Activated CD4-positive, alpha-beta T cell treated with anti-CD3 and anti-CD28 coated beads for 36 hours (primary cell): ENCODE measurements at places on chromosomes 11 and 22.

DNA sequence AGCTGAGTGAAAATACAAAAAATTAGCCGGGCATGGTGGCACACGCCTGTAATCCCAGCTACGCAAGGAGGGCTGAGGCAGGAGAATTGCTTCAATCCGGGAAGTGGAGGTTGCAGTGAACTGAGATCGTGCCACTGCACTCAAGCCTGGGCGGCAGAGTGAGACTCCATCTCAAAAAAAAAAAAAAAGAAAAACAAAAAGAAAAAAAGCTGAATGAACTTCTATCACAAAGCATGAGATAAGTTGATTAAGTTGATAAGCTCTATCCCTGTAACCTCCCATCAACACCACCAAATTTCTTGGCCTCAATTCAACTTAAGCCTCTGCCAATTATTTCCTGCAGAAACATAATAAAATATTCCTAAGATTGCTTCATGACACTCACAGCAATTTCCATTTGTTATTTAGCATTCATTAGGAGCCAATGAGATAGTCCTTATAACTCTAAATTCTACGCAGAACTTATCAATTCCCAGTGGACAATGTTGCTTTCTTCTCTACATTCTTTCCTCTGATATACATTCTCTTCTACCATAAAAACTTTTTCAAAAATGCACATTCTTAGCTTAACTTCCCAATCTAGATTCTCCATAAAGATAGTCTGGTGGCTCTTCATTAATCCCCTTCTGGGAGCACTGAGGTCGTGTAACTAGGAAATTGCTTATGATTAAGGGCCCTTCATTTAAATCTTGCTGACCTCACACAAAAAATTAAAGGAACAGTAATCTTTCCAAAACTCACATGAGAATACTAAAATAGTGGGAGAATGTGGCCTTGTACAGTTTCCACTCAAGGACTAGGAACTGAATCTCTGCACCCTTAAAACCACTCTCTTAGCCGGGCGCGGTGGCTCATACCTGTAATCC, 2.9 kb downstream of the AMBRA1 start:
- DNase-seq, result no peak
- H3K4me3 ChIP-seq, result peak overlapping the region; percentile 11
- H3K4me1 ChIP-seq, result peaks cover 46% of the 10 kb centered on the region
- H3K27ac ChIP-seq, result peak overlapping the region; percentile 4

GRCh38 chr11:92727123-92727522, 242.3 kb upstream of the MTNR1B start:
- H3K27ac ChIP-seq, result no peak overlapping the region
- H3K36me3 ChIP-seq, result no peaks in the 10 kb centered on the region
- no peak for DNase-seq
- no peaks in the 10 kb centered on the region for H3K4me1 ChIP-seq
- no peaks in the 10 kb centered on the region for H3K27me3 ChIP-seq
- H3K4me3 ChIP-seq, result no peak overlapping the region

GRCh38 chr11:38046571-38047135, 1448.6 kb upstream of the RAG2 start:
- H3K27me3 ChIP-seq, result no peaks in the 10 kb centered on the region
- no peak overlapping the region for H3K4me3 ChIP-seq
- H3K36me3 ChIP-seq, result no peaks in the 10 kb centered on the region
- DNase-seq, result no peak
- no peak overlapping the region for H3K27ac ChIP-seq

GRCh38 chr11:102268985-102269470, 48.3 kb upstream of the BIRC3 start:
- no peak for DNase-seq
- peaks cover 5% of the 10 kb centered on the region for H3K27me3 ChIP-seq
- H3K4me3 ChIP-seq, result peak overlapping the region; percentile 66
- peaks cover 37% of the 10 kb centered on the region for H3K4me1 ChIP-seq

DNA sequence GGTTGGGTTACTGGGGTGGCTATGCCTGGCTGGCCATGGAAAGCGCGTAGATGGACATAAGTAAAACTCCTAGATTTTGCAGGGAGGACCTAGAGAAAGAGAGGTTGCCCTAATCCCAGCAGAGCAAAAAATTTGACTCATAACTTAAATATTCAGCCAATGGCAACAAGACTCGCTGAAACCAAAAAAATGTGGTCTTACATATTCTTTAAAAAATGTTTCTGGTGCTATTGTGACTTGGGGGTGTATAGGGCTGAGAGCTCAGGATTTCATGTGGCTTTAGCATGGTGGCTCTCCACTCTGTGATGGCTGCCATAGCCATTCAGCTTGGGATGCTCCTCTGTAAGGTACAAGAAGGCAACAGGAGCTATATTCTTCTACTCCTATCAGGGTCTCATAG, 27.2 kb upstream of the PDGFD start:
- no peak for DNase-seq
- no peaks in the 10 kb centered on the region for H3K36me3 ChIP-seq
- no peaks in the 10 kb centered on the region for H3K27me3 ChIP-seq
- H3K27ac ChIP-seq, result no peak overlapping the region

DNA sequence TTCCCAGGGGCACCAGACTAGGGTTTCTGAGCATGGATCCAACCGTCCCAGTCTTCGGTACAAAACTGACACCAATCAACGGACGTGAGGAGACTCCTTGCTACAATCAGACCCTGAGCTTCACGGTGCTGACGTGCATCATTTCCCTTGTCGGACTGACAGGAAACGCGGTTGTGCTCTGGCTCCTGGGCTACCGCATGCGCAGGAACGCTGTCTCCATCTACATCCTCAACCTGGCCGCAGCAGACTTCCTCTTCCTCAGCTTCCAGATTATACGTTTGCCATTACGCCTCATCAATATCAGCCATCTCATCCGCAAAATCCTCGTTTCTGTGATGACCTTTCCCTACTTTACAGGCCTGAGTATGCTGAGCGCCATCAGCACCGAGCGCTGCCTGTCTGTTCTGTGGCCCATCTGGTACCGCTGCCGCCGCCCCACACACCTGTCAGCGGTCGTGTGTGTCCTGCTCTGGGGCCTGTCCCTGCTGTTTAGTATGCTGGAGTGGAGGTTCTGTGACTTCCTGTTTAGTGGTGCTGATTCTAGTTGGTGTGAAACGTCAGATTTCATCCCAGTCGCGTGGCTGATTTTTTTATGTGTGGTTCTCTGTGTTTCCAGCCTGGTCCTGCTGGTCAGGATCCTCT, 709 bp downstream of the MRGPRX4 start:
- H3K4me1 ChIP-seq, result no peaks in the 10 kb centered on the region
- no peak overlapping the region for H3K27ac ChIP-seq
- H3K4me3 ChIP-seq, result no peak overlapping the region
- no peaks in the 10 kb centered on the region for H3K36me3 ChIP-seq
- H3K27me3 ChIP-seq, result peaks cover 26% of the 10 kb centered on the region
